D341Med (cell line): ENCODE measurements at places on chromosomes 5 and 9.
A peak's percentile ranks its signal among the peaks of the same experiment; 100 is the strongest.

GRCh38 chr5:35683466-35683865 lies 65.8 kb downstream of the SPEF2 start:
- no peak for DNase-seq

GRCh38 chr9:110156902-110157301 lies 51.1 kb downstream of the C9orf152 start:
- DNase-seq: no peak

DNA sequence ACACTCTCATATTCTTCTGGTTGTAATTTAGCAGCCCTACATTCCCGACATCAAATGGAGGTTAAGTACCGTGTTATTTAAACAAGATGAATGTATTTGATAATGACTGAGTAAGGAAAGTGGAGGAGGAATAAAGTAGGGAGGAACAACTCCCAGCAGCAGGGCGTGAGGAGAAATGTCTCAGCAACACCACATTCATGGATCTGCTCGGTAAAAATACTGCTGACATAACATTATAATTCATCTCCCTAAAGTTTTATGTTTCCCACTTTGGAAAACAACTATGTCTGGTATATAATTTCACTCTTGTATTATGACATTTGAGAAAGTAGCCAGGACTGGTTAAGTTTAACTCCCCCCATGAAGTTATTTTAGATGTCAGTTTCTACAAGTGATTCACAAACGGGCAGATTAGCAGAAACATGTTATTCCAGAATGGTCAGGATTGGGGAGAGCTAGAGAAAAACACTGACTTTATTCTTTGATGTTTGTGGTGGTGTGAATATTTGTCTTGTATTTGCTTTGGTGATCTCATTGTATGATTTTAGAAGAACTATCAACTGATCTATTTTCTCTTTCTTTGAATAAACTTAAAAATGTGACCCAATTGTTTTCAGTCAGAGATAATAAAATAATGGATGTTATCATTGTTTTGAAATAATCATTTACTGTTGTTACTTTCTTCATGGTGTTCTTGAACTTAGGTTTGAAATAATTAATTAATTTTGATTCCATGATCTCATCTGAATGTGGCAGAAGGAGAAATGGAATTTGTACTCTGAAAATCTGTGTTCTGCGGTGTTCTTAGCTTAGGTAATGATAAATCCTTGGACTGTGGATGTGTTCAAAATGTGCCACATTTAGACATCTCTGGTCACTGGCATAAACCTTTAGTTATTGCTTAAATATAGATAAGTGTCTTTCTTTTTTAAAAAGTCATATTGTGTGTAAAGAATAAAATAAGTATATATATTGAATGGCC lies 303.6 kb upstream of the ZNF608 start:
- no peak for DNase-seq

DNA sequence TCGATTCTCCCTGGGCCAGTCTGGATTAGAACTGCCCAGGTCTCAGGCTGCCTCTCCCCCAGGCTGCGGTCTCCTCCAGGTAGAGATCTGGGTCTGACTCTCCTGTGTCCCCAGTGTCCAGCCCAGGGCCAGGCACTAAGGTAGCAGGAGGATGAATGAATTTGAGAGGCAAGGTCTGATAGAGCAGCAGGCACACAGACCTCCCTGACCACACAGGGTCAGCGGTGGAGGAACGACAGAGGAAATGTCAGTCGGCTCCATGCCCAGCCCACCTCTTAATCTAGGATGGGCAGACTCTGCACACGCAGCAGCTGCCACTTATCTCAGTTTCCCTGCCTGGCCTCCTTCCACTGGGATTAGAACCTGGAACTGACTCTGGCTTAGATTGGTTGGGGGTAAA lies 272.7 kb upstream of the MVB12B start:
- DNase-seq: no peak

DNA sequence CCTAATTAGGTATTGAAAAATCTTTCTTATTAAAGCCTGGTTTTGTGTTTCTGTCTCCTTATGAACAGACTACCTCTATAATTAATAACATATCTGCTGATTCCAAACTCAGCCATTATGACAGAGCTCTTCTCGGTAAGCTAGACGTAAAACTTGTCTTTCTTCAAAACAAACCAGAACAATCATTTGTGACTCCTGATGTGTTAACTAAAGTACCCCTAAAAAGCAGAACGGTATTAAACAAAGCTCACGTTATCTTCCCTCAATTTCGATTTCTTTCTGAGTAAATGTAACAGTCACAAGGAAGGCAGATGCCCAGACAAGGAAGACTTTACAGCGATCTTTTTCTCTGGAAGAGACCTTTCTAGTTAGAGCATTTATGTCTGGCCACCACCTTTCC lies 1.8 kb downstream of the SEMA5A start:
- no peak for DNase-seq

GRCh38 chr5:157214861-157215513 lies 34.3 kb downstream of the ITK start:
- no peak for DNase-seq

DNA sequence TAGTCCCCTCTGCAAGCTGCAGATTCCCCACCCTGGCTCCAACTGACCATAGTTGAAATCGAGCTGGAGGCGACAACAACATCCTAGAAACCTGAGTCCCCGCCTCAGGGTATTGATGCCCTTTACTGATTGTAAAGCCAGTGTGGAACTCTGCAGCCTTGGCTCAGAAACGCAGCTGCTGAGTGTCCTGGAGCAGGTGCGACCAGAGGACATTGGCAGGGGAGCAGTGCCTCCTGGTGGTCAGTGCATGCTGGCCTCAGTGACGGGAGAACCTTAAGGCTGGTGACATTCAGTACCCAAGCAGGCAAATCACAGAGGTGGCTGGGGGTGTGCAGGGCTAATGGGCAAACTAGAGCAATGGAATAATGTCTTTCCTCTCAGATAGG lies 20.4 kb upstream of the ZNF354B start:
- DNase-seq: peak; percentile 59

- no peak for DNase-seq
Measured at GRCh38 chr5:140145818-140146522, 20.2 kb downstream of the IGIP start.

DNA sequence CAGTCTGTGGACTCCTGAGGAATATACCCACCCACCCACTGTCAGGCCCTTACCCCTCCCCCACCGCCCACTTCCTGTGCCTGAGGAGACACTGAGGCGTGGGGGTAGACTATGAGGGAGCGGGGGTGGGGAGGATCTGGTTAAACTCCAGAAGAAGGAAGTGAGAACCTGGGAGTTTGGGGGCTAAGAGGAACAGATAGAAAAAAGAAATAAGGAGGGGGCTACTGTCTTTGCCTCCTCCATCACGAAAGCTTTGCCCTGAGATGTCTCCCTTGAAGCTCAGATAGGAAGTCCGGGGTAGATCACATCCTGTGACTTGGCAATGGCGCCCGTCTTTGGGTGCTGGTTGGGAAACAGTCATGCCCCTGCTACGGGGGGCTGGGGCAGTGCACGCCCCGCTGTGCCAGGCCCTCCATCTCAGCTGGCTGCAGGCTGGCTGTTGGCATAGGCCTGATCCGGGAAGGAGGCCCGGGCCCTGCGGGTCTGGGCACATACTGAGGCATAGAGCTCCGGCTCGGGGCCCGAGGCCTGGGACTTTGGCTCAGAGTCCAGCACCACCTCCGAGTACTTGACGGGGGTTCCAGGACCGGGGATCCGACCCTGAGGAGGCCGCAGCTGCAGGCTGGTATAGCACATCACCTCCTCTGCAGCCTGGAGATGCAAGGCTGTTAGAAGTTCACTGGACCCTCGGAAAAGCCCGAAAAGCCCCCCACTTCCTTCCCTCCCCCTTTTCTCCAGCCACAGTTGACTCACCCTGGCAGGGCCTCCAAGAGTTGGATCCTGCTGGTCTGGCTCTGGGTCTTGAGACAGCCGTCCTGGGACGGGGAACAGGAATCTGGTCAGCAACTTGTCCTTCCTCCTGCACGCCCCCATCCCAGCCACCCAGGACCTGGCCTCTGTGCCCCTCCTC lies 1.0 kb downstream of the SIT1 start:
- DNase-seq: no peak

- no peak for DNase-seq
Measured at GRCh38 chr5:38060354-38060753, 198.0 kb upstream of the EGFLAM start.

DNA sequence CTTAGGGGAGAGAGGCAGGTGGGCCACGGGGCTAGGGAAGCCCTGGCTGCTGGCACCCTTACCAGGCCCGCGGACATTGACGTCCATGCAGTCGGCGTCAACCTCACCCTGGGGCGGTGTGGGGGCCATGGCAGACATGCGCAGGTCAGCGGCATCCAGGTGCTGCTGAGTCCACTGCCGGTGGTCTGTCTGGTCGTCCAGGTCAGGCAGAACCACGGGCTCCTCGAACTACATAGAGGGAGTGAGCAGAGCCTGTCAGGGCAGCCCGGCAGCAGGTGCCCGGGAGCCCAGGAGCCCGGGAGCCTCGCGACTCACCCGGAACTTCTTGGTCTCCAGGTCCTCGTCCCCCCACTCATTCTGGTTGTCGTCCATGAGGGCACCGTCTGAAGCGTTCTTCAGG lies 18.8 kb upstream of the SEC16A start:
- no peak for DNase-seq

- DNase-seq: no peak
Measured at GRCh38 chr5:10635257-10635866, 71.5 kb downstream of the ANKRD33B start.

DNA sequence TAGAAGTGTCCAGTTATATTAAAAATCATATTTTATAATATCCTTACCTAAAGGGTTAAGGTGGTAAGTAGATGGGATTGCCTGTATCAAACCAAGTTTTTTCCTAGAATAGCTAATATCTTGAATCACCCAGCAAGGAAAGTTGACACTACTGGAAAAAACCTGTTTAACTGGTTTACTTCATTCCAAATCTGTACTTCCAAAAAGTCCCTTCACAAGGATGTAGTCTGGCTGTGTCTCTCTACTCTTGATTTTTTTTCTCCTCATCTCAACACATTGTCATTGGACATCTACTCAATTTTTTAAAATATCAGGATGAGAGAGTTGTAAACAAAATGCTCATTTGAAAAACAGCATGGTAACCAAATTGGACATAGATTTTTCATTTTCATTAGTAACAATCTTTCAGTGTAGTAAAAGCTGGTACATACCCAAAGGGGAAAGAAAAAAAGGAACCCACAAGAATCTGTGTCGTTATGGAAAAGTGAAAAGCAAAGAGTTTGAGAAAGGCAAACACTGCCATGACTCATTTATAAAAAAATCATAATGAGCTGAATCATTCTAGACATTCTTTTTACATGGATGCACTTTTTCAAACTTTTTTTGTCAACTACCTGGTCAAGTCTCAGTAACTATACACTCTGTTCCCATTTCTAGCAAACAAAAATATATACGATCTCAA lies 173.5 kb downstream of the GLIS3 start:
- DNase-seq: no peak
